Upper lobe of left lung (tissue), 6 donors: ENCODE measurements at places on chromosomes 16 and 17. TPM values are rescaled to one million over a fixed set of nuclear protein-coding genes. Genes with fewer than 3 reads are reported as not detected.

DNA sequence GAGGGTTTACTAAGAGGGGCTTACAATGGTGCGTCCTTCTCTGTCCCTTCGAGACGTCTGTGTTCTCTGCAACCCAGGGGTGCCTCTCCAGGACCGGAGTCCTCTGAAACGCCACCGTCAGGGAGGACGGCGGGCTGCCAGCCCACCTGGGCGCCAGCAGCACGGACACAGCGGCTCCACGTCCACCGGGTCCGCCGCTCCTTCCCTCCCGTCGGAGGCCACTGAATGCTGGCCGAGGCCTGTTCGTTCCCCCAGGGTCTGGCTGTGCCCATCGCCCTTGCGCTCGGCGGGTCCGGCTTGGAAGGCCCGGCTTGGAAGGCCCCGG lies 403 bp downstream of the TEPSIN start:
- DNase-seq, result no peak

DNA sequence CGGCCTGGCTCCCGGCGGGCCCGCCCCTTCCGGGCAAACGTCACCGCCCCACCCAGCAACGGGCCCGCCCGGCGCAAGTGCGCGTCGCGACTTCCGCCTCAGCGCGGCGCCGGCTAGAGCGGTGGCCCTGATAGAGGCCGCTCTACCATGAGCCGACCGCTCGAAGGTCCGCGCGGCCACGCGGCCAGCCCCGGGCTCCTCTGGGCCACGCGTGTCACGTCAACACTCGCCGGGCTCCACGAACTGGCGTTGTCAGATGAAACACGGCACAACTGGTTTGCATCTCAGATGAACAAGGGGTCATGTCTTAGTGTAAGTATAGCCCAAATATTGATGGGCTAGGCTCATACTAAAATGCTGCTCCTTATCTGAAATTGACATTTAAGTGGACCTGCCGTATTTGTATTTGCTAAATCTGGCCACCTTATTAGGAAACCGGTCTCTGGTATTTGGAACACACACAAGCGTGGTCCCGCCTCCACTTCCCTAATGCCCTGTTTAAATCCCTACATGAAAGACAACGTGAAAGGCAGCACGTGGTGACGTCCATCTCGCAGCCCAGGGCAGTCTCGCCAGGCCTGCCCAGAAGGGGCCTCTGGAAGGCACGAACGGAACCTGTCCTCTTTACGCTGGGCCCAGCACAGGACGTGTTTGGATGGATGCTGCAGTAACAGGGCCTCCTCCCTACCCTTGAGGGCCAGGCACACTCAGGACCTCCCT lies at the start of gene ZNF598:
ZNF598 (minus strand) TSS at position 31 of the 720 bp plus-strand sequence.
- DNase-seq, result peak; percentile 81

DNA sequence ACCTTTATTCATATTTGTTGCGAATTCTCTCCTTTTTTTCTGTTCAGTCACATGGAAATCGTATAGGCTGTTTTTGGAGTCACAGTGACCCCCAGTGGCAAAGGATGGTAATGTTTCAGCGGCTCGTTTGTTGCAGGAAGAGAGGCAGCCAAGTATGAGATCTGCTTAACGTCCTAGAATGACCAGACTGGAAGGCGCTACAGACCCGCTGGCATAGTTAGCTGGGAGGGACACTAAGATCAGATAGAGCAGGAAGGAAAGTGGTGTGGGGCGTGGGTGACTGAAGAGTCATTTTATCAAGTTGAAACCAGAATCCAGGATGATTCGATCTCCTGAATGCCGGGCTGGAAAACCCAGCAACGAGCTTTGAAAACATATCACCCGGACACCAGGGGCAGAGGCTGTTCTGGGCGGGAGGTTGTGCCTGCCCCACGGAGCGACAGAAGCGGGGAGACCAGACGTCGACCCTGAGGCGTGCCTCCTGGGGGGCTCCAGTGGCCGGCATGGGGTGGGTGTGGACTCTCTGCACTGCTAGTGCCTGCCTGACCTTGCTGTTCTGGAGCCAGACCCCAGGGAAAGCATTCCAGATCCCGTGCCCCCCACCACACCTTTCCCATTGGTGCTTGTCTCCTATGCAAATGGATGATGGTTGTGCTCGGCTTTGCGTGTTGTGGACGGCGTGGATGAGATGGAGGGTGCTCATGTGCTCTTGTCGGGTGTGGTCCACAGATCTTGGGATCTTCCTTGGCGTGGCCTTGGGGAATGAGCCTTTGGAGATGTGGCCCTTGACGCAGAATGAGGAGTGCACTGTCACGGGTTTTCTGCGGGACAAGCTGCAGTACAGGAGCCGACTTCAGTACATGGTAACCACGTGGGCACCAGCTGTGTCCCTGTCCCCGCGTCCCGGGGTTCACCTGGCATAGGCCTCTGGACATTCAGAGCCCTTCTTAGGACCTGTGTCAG lies 7.7 kb downstream of the IL34 start:
- peak; percentile 72 for DNase-seq

DNA sequence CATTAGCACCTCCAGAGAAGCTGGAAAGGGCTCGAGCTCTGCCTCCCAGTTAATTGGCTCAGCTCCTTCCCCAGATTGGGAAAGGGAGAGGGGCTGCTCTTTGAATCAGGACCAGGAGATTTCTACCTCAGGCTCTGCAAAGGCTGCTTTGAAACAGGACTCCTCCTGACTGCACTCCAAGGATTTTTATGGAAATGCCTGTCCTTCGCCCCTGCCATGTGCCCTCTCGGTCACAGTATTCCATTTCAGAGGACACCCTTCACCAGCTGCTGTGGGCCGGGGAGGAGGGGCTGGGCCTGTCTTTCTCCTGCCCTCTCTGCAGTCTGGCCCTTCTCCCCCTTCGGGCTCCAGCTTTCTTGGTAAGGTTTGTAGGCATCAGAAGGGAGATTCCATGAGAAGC lies 13.6 kb downstream of the MRM1 start:
- no peak for DNase-seq

GRCh38 chr17:55642741-55643140 lies 79.9 kb downstream of the TMEM100 start:
- no peak for DNase-seq

The TLK2 gene
- total RNA-seq, result 37.8 TPM

The GPR139 gene
- total RNA-seq, result not detected

The OR1D5 gene
- not detected for total RNA-seq

The TAF15 gene
- 88.0 TPM for total RNA-seq
